ENCODE measurements at places on chromosomes 6 and 20. TPM values are rescaled to one million over a fixed set of nuclear protein-coding genes. Genes with fewer than 3 reads are reported as not detected.

- DNase-seq, result no peak
These were observed 47.4 kb downstream of the MYB start for GRCh38 chr6:135228486-135228885.

GRCh38 chr6:37137201-37138090 lies 32.5 kb upstream of the PIM1 start:
- DNase-seq, result peak; percentile 93

- no peak for DNase-seq
These were observed 429.9 kb downstream of the CD83 start for GRCh38 chr6:14547284-14547998.

DNA sequence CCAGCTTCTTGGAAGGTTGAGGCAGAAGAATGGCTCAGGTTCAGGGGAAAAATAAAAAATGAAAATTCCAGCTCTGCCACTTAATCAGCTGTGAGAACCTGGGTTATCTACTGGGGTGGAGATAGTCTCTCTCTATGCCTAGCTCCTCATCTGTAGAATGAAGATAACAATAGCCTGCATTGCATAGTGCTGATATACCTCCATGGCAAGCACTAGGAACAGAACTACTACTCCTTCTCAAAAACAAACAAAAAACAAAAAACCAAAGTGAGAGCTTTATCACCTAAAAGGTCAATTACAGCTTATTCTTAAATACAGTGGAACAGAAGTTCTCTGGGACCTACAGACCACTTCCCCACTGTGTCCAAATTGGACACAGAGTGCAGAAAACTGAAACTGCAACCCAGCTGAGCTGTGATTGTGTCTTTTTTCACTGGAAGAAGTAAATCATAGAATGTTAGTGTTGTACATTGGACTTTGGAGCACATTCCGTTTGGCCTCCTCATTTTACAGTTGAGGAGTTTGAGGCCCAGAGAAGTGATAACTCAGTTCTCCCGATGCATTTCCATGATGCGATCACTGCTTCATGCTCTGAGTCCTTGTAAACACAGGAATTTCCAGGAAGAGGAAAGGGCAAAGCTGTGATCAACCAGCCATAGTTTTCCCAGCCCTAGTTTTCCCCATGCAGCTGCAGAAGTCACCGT lies 23.3 kb downstream of the MTFR2 start:
- DNase-seq, result no peak

DNA sequence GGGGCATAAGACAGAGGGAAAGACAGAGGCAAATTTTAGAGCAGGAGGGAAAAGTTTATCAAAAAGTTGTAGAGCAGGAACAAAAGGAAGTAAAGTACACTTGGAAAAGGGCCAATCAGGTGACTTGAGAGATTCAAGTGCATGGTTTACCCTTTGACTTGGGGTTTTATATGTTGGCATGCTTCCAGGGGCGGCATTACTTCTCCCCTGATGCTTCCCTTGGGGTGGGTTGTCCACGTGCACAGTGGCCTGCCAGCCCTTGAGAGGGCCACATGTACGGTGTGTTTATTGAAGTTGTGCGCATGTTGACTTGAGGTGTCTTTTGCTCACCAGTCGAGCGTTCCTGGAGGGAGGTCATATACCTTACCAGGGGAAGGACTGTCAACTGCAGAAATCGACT lies 259.5 kb upstream of the JARID2 start:
- no peak for DNase-seq

GRCh38 chr6:44135875-44136274 lies 8.5 kb downstream of the TMEM63B start:
- DNase-seq, result no peak

- no peak for DNase-seq
These were observed 32.2 kb downstream of the COX4I2 start for GRCh38 chr20:31669876-31670275.

DNA sequence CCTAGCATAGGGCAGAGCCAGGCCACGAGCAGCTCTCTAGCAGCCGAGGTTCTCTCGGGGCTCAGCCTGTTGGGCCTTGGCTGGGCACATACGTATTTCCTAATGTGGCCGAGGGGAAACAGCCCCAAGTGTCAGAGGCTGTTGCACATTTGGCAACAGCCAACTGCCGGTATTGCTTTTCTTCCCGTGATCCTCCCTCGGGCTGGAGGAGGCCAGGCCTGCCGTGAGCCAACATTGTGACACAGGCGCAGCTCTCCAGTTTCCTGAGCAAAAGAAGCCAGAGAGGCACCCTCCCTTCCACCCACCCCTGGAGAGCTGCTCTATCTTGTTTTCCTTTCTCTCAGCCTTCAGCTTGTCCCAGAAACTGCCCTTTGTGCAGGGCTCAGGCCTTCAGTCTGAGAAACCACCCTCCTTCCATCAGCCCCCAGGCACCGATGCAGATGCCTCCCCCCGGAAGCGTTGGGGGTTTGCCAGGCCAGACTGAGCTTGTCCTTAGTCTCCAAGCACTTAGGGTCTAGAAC lies 5.1 kb upstream of the BPI start:
- no peak for DNase-seq

DNA sequence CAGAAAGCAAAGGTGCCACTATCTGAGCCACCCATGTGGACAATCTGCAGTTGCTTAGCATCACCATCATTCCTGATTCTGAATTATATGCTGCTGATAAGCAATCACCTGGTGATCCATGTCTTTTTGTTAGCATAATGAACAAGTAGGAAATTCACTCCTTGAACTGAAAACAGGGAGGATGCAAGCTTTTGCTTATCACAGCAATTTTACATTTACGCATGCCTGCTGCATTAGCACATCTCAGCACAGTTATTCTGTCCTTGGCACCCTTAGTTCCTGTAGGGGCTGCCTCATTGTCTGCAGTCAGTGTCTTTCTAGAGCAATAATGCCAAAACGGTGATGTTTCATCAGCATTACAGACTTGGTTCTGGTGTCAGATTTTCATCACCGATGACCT lies 162.6 kb downstream of the KIF16B start:
- DNase-seq, result no peak

- no peak for DNase-seq
These were observed 233.1 kb downstream of the BCAS1 start for GRCh38 chr20:53837126-53837826.

GRCh38 chr6:125207956-125208355 lies 54.4 kb downstream of the TPD52L1 start:
- no peak for DNase-seq

DNA sequence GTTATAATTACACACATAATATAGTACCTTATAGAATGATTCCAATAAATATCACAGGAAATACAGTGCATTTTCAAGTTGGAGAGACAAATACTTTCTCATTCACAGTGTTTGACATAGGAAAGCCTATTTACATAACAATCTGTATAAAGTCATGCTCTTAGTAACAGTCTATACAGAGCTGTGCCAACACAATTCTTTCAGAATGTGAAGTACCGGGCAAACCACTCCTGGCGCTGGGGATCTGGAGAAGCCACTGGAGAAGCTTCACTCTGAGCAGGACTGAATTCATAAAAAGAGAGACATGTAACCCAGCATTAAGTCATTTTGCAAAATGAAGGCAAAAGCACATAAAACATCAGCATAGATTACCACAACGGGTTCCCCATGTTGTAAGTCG lies 24.9 kb upstream of the MCM9 start:
- DNase-seq, result no peak

DNA sequence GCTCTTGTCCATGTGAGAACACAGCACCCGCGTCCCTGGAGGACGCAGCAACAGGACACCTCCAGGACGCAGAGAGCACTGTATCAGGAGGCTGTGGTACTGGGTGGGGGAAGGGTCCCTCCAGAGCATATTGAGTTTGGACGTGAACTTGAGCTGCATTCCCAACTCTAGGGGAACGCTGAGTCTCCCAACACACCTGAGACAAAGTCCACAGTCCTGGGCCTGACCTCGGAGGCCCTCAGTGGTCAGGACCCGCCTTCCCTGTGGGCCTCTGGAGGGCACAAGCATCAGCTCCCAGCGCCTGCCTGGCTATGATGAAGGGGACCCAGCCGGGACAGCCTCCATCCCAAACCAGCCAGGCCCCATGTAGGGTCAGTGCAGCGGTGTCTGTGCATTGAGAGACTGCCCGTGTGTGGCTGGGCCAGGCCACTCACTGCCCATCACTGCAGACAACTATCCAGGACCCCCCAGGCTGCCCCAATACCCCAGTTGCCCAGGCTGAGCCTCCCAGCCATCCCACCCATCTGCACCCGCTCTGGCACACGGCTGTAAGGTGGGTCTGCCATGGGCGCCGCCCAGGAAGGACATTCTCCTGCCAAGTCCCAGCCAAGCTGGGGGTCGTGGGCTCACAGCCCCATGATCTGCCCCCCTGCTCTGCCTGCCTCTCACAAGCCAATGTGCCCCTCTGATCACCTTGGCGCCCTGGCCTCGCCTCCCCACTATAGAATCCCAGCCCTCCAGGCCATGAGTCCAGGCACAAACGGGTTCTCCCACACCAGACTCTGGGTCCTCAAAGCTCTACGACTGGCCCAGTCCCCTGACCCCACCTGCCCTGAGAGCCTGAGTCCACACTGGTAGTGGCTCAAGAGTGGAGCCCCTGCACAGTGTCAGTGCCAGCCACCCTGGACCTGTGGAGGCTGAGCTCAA lies 115.7 kb downstream of the TAF4 start:
- no peak for DNase-seq

DNA sequence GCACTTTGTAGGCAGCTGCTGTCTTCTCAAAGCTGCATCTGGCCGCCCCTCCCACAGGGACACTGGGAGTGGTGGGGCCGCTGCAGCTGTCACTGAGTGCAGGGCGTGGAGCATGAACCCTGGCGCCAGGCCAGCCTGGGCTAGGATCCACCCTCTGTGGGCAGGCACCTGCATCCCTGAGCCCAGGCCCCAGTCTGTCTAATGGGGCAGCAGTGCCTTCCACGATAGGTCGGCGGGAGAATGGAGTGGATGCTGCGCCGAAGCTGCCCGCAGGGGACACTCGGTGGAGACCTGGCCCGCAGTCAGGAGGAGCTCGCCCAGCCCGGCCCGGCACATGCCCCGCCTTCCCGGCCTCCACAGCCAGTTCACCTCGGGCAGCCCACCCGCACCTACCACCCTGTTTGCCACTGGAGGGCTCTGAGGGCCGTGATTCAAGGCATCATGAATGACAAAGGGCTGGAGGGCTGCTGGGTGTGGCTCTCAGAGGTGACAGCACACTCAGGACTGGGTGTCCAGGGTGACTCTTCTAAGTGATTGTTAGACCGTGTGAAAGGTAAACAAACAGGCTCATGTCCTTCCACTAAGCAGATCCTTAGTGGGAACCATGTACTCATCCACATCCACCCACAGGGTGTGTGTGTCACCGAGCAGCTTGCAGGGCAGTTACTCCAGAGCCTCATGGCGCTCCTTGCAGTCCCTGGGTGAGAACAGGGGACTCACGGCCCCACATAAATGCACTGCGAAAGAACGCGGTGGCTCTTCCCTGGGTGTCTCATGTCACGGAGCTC lies 133.9 kb downstream of the AGPAT4 start:
- DNase-seq, result no peak

DNA sequence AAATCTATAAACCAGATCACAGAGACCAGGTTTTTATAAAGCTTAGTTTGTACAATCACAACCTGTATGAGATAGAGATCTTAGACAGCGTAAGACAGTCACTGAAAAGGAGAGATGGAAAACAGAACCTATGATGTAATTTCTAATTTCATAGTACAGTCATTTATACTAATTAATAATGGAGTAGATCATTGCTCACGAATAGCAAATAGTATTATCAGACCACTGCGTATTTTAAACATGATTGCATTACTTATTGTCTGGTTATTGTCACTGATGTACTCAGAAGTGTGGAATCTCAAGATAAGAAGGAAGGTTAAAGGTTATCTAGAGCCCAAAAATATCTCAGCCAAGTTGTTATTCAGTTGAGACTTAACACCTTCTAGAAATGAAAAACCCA lies 115.6 kb downstream of the KHDC1L start:
- DNase-seq, result no peak

DNA sequence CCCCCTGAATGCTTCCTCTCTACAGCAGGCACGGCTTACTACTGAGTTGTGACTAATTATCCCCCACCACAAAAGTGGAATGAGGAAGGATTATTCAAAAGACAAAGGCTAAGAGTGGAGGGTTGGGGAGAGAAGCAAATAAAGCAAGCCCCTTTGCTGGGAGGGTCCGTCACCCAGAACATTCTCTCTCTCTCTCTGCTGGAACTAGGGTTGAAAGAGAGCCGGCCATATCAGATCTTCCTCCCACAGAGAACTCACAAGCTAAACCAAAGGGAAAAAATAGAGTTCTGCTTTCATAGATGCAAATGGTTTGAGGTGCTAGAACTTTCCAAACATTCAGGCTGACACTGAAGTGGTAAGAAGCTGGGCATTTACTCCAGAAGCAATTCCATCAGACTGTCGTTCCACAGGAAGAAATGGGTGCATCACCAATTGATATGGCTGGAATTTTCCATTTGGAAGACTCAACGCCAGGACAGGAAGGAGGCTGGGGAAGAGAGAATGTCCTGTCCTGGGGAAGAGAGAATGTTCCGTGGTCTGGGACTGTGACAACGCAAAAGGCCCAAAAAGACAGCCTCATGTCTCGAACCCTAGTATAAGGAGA lies 7.9 kb downstream of the ZMYND8 start:
- no peak for DNase-seq

DNA sequence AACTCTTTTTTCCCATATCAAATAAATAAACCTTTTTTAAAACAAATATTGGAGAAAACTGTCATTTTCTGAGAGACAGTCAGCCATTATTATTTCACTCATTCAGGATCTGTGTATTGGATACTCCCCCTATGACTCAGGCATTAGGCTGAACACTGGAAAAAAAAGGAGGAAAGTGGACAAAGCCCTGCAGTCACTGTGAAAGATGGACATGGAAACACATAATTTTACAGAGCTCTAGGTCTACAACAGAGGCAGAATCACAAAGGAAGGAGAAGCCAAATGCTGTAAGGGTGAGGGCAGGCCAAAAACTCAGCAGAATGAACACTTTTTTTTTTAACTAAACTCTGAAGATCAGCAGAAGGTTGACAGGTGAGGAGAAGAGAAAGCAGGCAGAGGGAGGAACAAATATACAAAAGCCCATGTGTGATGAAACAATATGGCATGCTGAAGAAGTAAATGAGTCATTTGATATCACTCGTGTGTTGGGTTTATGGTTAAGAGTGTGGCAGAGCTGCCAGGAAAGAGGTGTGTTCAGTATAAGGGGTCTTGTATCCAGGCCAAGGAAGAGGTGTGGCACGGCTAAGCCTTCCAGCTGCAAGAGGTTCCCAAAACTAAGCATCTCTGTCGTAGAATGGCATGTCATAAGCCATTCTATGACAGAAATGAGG lies 39.1 kb downstream of the EPB41L2 start:
- DNase-seq, result peak; percentile 36

The LIME1 gene
- polyA plus RNA-seq, result 1.5 TPM

The UCKL1 gene
- 18.0 TPM for polyA plus RNA-seq

The TTK gene
- 5.1 TPM for polyA plus RNA-seq

The GPR6 gene
- polyA plus RNA-seq, result not detected

The GRM1 gene
- polyA plus RNA-seq, result 0.01 TPM

The MAS1 gene
- not detected for polyA plus RNA-seq

The MYMX gene
- polyA plus RNA-seq, result not detected

The DEF6 gene
- 2.6 TPM for polyA plus RNA-seq

The GGTLC1 gene
- not detected for polyA plus RNA-seq

The NNAT gene
- polyA plus RNA-seq, result 59.6 TPM

The SYNDIG1 gene
- not detected for polyA plus RNA-seq

The RBPJL gene
- polyA plus RNA-seq, result not detected

The RXRB gene
- 38.5 TPM for polyA plus RNA-seq
